ENCODE measurements at places on chromosomes 16 and 17.

DNA sequence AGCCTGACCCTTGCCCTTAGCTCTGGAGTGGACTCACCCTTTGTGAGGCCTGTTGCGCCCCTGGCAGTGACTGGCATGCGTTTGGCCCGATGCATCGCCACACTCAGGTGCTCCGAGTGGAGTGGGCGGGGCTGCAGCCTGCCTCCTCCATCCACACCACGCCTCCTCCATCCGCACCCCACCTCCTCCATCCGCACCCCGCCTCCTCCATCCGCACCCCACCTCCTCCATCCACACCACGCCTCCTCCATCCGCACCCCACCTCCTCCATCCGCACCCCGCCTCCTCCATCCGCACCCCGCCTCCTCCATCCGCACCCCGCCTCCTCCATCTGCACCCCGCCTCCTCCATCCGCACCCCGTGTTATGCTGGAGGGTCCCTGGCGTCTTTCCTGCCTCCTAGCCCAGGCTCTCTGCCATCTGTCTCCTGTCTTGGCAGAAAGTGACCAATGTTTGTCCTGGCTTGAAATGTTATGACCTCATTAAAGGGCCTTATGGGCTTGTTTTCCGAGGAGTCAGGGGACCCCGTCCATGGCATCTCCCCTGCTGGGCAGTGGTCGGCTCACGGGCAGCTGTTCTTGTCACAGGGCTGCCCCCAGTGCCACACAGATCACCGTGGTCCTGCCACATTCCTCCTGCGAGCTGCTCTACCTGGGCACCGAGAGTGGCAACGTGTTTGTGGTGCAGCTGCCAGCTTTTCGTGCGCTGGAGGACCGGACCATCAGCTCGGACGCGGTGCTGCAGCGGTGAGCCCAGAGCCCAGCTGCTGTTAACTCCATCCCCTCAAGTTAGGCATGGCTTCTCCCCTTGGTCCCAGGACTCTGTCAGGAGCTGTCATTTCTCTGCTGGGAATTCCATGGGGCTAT, 28.7 kb upstream of the MYO15B start:
- DNase-seq: no peak

DNA sequence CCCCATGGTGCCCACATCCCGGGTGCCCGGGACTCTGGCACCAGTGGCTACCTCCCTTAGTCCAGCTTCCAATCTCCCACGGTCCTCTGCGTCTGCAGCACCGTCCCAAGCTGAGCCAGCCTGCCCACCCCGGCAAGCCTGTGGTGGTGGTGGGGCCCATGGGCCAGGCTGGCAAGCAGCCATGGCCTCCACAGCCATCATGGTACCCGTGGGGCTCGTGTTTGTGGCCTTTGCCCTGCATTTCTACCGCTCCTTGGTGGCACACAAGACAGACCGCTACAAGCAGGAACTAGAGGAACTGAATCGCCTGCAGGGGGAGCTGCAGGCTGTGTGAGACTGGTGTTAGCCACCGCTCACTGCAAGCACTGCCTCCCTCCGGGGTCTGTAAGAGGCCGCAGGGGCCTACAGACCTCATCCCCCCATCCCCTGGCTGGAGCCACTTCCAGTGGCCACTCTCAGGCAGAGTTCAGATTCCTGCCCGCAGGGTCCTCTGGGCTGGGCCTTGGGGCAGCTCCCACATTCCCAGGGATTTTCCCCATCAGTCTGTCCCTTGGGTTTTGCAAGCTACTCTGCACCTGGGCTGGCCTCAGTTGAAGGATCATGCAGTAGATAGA, 3.9 kb upstream of the SETD1A start:
- DNase-seq: no peak

DNA sequence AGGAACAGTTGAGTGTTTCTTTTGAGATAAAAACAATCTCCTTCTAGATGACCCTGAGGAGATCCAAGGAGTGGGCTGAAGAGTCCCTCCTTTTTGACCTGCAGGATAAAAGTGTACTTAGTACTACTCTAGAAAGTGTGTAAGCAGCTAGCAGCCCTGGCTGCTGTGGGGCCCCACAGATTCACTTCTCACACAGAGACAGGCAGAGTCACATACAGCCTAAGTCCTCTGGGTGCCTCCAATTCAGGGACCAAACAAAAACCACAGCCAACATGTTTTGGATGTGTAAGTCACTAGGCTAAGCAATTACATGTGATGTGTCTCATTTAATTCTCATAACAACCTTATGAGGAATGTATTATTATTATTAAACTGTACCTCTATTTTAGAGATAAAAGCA, 97.1 kb downstream of the TMEM100 start:
- DNase-seq: no peak

- no peak for DNase-seq
These were observed 11.9 kb downstream of the TBX2 start for GRCh38 chr17:61411261-61412142.

GRCh38 chr17:67492824-67493517, 115.9 kb downstream of the PITPNC1 start:
- no peak for DNase-seq

GRCh38 chr17:77214743-77215142, 74.0 kb downstream of the SEC14L1 start:
- DNase-seq: no peak

DNA sequence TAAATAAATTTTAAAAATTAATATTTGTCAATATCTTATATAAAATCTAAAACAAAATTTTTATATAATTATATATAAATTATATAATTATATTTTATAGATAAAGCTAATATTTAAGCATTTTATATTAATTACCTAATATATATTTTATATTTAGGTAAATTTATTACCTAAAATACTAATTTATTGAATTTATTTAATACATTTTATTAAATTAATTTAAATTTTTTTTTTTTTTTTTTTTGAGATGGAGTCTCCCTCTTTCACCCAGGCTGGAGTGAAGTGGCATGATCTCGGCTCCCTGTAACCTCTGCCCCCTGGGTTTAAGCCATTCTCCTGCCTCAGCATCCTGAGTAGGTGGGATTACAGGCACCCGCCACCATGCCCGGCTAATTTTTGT, 22.4 kb downstream of the ATAD5 start:
- no peak for DNase-seq

GRCh38 chr16:35745821-35746248, 2286.4 kb downstream of the TP53TG3F start:
- DNase-seq: no peak

DNA sequence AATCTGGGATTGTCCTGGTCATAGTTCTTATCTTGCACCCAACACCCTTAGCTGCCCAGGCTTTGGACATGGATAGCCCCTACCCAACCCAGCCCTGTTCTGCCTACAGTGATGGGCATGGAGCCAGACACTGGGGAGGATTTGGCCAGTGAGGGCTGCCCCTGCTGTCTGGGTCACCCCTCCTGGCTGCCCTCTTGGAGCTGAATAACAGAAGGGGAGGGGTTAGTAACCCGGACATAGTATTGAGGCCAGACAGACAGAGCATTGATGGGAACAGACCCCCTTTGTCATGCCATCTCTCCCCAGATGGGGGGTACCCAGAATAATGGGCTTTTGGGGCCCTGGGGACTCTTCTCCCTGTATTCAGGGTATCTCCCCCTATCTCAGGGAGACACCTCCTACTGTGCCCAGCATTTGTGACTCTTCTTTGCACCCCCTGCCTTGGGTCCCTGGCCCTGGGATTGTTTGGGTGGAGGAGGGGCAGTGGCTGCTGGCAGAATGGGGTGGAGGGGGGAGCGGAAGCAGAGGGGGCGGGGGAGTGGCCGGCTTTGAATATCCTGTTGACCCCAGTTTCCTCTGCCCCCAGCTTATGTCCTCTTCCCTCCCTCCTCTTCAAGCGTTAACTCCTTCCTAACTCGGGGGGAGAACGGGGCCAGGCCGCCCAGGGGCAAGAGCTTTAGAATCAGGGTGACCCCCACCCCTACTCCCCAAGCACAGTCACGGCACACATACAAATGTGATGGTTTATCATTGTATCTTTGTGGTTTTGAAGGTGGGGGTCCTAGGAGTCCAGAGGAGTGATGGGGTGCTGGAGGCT, 17.0 kb downstream of the GJD3 start:
- DNase-seq: no peak

- DNase-seq: no peak
These were observed 22.3 kb downstream of the GAN start for GRCh38 chr16:81337097-81337496.

- DNase-seq: no peak
These were observed 53.7 kb upstream of the RCVRN start for GRCh38 chr17:9958586-9959281.

DNA sequence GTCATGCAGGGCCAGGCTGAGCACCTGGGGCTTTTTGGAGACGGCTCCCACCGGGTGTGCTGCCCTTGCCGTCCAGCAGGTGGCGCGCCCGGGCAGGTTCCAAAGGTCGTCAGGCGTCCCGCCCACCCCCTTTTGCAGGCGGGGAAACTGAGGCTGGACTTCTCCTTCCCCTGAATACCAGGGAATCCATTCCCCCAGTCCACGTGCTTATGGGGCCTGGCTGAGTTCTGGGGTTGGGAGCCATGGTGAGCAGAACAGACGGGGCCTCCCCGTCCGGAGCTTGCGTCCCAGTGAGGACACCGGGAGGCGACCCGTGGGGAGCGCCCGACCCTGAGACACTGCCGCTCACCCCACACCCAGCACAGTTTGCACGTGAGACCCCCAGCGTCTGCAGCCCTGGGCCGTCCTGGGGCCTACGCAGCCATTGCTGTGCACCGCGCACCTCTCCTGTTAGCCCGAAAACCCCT, 51.8 kb upstream of the JPH3 start:
- no peak for DNase-seq

GRCh38 chr16:83940119-83940518, 12.9 kb upstream of the OSGIN1 start:
- no peak for DNase-seq
